ENCODE measurements at places on chromosomes 2 and 18.

- ATAC-seq = no peak
These were observed 83.5 kb upstream of the ASAP2 start for GRCh38 chr2:9123069-9123468.

GRCh38 chr2:222708274-222708710 is 36.8 kb downstream of the MOGAT1 start:
- ATAC-seq = no peak

DNA sequence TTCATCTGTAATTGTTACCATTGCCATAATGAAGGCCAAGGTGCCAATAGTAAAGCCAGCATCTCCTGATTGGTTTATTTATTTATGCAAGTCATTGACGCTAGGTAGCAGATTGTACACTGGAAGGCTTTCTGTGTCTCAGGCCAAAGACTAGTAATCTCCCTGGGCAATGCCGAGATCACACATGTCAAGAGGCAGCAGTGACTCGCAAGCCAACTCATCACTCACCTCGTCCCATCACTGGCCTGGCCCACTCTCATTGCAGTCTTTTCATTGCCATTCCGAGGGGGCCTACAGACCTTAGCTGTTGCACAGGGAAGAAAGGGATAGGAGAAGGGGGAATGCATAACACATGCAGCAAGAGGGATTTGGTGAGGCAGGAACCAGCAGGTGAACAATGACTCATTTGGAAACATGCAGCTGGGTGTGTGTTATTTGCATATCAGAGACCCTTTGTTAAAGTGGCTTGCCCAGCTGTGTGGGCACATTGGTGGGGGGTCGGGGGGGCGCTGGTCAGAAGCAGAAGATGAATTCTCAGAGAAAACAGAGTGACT is 448.7 kb upstream of the HNRNPA3 start:
- ATAC-seq = no peak

DNA sequence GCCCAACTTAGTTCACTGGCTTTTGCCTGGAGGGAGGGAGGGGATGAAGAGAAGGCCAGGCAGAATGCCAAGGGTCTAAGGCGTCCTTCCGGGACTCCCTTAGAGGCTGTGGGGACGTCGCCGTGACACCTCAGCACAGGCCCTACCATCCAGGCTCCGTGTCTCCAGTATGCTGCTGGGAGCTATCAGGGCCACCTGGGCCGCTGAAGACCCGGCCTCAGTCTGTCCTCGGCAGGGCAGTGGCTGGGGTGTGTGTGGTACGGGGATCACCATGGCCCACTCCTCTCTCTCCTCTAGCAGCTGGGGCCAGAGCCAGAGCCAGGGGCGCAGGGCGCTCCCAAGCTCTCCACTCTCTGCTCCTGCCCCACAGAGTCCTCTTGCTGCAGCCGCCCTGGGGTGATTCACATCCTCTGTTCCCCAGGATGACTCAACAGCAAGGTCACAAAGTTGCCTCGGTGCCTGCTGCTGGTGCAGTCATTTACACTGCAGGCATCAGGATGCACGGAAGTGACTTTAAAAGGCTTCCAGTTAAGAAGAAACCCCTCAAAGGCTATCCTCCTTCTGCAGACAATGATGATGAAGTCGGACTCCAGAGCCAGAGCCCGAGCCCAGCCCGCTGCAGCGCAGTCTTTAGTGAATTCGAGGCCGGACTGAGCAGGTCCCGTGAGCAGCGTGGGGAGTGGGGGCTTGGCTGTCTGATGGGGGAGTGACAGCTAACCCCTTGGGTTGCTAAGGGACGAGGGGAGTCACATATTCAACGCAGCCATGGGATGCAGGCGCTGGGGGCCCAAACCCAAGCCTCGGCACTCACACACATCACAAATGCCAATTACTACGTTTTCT is 31.9 kb downstream of the SNORC start:
- ATAC-seq = peak; percentile 25

- ATAC-seq = no peak
These were observed 114.7 kb upstream of the STON1 start for GRCh38 chr2:48414980-48415835.

DNA sequence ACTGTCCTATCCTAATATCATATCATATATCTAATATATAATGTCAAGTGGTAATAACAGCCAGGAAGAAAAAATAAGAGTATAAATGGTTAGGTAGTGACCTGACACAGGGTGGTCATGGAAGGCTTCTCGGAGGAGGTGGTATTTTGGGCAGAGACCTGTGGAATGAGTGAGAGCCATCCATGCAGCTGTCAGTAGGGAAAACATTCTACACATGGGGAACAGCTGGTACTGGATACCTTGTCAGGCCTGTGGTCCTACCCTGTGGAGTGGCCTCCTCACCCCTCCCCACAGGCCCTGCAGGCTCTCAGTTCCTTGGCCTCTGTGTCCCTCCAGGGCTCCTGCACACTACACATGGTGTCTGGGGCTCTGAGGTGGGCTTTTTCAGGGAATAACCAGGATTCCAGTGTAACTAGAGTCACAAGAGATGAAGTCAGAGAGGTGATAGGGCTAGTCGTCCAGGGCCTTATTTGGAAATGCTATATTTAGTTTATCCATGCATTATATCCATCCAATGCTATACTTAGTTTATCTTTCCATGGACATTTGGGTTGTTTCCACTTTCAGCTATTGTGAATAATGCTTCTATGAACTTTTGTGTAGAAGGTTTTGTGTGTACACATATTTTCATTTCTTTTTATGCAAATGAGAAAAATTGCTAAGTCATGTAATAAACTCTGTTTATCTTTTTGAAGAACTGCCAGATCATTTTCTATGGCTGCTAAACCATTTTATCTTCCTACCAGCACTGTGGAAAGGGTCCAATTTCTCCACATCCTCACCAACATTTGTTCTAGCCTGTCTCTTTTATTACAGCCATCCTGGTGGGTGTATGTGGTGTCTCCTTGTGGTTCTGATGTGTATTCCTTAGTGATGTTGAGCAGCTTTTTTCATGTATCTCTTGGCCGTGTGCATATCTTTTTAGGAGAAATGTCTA is 75.6 kb downstream of the TPGS2 start:
- no peak for ATAC-seq

GRCh38 chr18:34805878-34806351 is 95.8 kb downstream of the DTNA start:
- no peak for ATAC-seq

- ATAC-seq = no peak
These were observed 22.8 kb upstream of the PTMA start for GRCh38 chr2:231685349-231686191.

DNA sequence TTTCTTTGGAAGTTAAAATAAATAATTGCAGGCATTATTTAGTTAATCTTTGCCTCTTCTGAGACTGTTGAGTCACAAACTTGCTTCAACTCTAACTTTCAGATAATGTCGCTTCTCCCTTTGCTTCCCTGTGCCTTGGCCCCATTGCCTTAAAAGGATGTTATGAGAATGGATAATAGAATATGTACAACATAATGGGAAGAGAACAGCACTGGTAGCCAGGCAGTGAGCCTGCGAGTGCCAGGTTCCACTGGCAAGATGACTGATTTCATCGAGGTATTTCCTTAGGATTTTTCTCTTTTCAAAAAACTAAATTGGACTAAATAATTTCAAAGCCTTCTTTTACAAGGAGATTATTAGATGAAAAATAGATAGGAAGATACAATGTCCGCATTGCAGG is 420.9 kb downstream of the TGIF1 start:
- ATAC-seq = no peak

DNA sequence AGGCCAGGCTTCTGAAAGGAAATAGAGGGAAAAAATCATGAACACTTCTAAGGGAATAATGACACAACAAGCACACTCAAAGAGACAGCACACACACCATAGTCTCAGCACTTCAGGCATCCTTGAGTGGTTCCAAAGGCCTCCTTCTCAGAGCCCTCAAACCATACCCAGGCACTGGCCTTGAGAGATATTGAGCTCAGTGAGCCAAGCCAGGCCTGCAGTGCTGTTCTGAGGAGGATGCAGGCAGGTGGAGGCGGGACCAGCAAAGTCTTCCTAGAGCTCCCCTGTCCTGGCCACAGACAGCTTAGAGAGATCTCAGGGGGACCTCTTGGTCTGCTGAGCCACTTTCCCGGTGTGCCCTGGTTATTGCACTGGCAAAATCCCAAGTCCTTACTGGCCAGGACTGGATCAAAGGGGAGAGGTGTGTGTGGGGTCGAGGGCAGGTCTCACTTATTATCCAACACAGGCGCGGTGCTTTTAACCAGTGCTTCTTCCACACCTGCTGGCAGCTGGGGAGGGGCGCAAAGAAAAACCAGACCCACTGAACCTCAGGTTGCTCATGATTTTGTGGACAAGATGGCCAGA is 86.8 kb upstream of the HAAO start:
- ATAC-seq = no peak

DNA sequence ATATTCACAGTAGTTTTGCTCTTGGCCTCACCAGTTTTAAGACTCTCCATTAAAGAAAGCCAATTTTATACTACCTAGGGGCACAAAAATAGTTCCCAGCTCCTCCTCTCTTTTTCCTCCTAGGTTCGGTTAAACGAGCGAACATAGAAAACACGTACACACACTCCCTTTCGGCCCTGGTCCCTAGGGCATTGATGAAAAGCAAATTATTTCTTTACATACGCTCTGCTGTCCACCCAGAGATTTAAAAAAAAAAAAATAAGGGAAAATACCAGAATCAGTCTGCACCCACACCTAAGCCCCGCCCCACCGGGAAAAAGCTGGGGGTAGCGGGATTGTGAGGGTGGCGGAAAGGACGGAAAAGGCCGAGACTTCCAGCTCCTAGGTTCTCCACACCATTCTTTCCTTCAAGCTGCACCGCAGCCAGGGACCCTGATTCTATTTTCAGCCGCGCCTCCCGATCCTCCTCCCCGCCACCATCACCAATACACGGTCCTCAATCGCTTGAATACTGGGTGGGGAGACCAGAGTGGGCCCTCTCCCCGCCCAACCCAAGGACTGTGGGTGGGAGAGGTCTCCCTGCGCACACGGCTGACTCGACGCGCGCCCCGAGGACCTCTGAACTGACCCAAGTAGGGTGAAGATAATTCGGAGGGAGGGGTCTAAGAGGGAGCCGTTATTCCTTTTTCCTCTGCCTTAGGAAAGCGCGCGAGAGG is 769 bp downstream of the ATF2 start:
- ATAC-seq = no peak

GRCh38 chr2:128363934-128364361 is 45.3 kb upstream of the HS6ST1 start:
- no peak for ATAC-seq

- ATAC-seq = no peak
These were observed 887 bp upstream of the ZNF396 start for GRCh38 chr18:35377875-35378573.

- ATAC-seq = peak; percentile 52
These were observed 55.3 kb downstream of the TMEM200C start for GRCh38 chr18:5840025-5840424.

DNA sequence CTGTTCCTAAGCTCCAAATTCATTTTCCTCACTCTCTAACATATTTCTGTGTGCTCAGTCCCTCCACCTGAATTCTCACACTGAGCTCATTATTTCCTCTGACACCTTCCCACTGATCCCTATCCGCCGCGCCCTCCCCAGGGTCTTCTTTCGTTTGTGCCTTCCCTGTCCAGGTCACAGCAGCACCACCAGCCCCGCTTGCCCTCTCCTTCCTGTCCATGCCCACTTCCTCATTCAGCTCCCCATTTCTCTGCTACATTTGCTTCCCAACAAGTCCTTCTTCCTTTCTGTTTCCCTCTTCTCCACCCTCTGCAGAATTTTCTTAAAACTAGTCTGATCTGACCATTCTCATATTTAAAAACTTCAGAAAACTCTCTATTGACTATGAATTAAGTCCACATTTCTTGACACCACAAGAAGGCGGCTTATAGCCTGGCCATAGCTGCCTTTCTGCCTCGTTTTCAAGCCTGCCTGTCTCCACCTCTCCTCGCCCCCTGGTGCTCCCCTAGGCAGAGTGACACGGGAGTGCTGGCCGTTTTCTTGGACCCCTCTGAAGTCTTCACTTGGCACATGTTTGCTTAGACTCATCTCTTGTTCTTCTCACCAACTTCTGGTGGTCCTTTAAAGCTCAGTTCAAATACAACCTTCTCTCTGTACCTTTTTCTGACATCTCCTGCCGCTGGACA is 138.7 kb upstream of the BOD1L2 start:
- no peak for ATAC-seq

DNA sequence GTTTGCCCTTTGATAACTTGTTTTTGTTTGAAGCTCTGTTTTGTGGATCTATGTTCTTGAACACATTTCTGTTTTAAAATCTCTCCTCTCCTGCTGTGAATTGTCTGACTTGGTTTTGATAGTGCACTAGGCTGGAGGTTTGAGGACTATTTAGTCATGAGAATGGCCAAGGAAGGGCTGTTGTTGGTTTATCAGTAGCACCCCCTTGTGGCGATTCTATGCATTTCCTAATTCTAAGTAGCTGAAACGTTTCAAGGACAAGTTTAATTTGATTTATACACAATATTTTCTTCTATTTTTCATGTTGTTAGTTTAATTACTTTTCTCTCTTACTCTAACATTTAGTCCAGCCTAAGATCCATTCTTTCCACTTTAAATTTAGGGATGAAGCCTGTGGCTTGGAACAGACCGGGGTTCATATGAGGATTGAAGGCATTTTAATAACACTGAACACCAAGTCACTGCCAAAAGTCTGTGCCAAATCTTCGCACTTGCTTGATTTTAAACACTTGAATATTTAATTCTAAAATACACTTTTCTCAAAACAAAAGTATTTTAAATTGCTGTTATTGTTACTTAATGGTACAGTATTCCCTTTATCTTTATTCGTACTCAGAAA is 166.0 kb downstream of the SOCS6 start:
- ATAC-seq = peak; percentile 63

- ATAC-seq = no peak
These were observed 19.7 kb downstream of the EVA1A start for GRCh38 chr2:75540994-75541393.

GRCh38 chr18:11741505-11742145 is 52.6 kb downstream of the GNAL start:
- no peak for ATAC-seq

DNA sequence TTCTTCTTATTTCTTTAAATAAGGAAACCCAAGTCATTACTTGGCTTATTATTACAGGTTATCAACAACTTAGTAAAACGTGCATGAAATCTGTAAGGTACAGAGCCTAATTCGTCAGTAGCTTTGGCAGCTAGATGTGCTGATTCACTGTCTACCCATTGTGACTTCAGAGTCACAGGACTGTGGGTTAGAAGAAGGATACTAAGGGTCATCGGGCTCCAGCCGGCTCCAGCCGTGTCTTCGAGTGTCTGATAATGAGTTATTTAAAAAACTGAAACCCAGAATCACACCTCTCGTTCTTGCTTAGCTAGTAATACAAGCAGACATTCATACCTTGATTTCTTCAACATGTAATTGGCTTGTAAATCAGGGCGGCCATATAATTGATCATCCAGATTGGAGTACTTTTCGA is 170.5 kb downstream of the FMNL2 start:
- no peak for ATAC-seq
